ENCODE measurements at places on chromosomes 1 and 21. TPM values are rescaled to one million over a fixed set of nuclear protein-coding genes. Genes with fewer than 3 reads are reported as not detected.

Gene OR2AK2
- not detected for polyA plus RNA-seq

Gene GREM2
- polyA plus RNA-seq: not detected

Gene AADACL4
- polyA plus RNA-seq: not detected

Gene CYP4A22
- polyA plus RNA-seq: not detected

Gene NCF2
- polyA plus RNA-seq: 6.3 TPM

Gene COL6A1
- not detected for polyA plus RNA-seq

Gene AUNIP
- polyA plus RNA-seq: not detected

Gene IQGAP3
- polyA plus RNA-seq: not detected

DNA sequence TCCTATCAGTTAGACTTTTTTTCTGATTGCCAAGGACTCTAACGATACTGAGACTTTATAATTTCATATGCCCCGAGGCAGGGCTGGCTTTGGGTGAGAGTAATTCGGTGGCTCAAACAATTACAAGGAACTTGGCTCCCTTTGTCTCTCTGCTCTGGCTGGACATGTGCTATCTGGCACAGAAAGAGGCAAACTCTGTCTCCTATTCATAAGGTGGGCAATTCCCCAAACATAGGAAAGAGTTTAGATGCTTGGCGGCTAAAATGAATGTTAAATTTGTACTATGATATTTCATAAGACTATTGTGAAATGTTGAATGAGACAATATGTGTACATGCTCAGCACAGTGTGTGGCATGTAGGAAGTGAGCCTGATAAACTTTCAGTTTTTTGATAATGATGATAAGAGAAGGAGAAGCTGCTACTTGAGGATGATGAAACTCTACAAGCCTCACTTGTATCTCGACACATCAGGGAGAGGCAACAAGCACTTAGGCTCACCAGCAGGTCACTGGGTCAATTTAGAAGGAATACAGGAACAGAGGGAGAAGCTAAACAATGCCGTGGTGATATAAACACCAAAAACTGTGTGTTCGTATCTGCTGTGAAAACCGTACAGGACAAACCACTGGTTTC, 12.6 kb upstream of the NTPCR start:
- no peak overlapping the region for H3K4me3 ChIP-seq
- peaks cover 29% of the 10 kb centered on the region for H3K27me3 ChIP-seq
- no peak for DNase-seq
- H3K4me1 ChIP-seq: no peaks in the 10 kb centered on the region
- no peak overlapping the region for H3K27ac ChIP-seq
- H3K36me3 ChIP-seq: no peaks in the 10 kb centered on the region

- DNase-seq: no peak
- H3K27ac ChIP-seq: no peak overlapping the region
- no peaks in the 10 kb centered on the region for H3K36me3 ChIP-seq
- peak overlapping the region; percentile 74 for H3K4me3 ChIP-seq
- H3K4me1 ChIP-seq: peaks cover 3% of the 10 kb centered on the region
Observed at GRCh38 chr1:227938911-227939790, 8.6 kb downstream of the WNT9A start.

DNA sequence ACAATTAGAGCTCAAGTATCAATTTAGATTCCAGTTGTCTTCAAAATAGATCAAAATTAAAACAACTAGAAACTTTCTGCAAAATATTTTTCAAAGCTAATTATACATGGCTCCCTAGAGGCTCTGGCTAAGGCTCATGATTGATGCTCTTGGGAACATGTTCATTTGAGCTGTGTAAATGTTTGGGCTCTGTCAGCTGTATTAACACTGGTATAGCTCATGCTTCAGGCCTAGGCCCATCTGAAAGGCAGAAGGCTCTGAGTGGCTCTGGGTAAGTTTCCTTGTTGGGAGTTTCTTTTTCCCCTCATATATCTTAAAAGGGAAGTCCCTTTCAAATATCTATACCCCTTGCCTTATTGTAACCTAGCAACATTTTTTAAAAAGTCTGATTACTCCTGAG, 81.3 kb downstream of the UROD start:
- H3K4me3 ChIP-seq: no peak overlapping the region
- no peaks in the 10 kb centered on the region for H3K4me1 ChIP-seq
- no peak overlapping the region for H3K27ac ChIP-seq

DNA sequence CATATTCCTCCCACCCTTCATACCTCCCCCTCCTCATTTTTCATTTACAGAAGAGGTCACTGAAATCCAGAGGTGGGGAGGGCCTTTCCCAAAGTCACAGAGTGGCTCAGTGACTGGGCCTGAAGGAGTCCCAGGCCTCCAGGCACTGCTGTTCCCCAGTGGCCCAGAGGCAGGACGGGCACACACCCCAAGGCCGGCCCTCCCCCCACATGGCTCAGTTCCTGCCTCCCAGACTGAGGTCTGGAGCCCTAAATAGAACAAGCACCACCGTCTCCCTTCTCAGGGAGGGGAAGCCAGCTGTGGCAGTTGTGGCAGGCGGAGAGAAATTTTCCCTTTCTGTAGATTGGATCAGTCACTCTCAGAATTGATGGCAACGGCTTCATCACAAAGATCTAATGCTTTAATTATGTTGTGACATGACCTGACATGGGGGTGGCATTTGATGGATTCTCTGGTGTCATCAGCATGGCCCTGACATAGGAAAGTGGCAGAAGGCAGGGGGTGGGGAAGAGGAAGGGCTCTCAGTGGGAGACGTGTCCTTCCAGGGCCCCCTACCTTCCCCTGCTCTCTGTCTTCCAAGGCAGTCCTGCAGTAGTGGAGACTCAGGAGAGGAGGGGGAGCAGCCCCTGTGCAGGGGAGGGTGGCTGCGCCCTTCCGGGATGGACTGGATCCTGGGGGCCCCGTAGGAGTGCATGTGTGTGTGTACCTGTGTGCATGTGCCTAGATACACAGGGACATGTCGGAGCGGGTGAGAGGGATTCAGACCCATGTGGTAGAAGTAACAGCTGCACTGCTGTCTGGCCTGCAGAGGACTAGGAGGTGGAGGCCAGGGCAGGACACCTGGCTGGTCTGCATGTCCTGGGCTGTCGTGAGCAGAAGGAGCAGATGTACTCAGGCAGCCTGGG, 41.2 kb upstream of the FOXO6 start:
- peaks cover 5% of the 10 kb centered on the region for H3K27me3 ChIP-seq
- no peaks in the 10 kb centered on the region for H3K4me1 ChIP-seq
- H3K36me3 ChIP-seq: no peaks in the 10 kb centered on the region
- H3K4me3 ChIP-seq: no peak overlapping the region
- peak overlapping the region; percentile 46 for H3K27ac ChIP-seq
- DNase-seq: no peak

DNA sequence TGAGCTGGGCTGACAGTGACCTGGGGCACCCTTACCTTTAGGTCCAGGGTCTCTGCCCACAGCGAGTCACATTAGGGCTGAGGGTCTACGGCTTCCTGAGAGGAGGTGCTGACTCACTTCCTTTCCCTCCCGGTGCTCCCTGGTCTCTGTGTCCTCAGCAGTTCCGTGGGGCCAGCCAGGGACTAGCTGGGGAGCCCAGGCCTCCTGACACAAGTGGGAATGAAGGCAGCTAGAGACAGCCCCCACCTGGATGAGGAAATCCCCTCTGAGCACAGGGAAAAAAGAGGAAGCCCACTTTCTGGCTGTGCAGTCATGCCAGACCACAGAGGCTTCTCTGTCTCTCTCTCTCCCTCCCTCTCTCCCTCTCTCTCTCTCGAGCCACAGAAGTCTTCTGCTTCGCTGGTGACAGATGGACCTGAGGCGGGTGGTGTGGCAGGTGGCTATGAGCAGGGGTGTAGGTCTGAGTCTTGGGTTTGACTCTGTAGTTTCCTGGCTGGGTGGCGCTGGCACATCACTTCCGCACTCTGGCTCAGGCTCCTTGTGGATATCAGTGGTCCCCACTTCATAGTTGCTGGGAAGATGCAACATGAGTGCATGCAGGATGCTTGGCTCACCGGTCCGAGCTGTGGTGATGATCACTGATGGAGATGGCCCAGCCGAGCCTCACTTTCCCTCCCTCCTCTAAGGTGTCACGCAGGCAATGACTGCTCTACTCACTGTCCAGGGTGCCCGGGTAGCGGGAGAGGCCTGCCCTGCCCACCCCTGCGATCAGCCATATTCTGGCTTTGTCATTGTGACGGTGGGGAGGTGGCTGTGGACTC, 3.5 kb downstream of the SLC66A1 start:
- H3K4me3 ChIP-seq: peak overlapping the region; percentile 81
- peak overlapping the region; percentile 85 for H3K27ac ChIP-seq
- H3K4me1 ChIP-seq: peaks cover 61% of the 10 kb centered on the region
- H3K27me3 ChIP-seq: no peaks in the 10 kb centered on the region
- no peaks in the 10 kb centered on the region for H3K36me3 ChIP-seq

- H3K27me3 ChIP-seq: peaks cover 8% of the 10 kb centered on the region
- H3K4me3 ChIP-seq: no peak overlapping the region
- no peak overlapping the region for H3K27ac ChIP-seq
- no peaks in the 10 kb centered on the region for H3K36me3 ChIP-seq
- no peak for DNase-seq
Observed at GRCh38 chr1:203544978-203545816, 51.2 kb downstream of the OPTC start.

DNA sequence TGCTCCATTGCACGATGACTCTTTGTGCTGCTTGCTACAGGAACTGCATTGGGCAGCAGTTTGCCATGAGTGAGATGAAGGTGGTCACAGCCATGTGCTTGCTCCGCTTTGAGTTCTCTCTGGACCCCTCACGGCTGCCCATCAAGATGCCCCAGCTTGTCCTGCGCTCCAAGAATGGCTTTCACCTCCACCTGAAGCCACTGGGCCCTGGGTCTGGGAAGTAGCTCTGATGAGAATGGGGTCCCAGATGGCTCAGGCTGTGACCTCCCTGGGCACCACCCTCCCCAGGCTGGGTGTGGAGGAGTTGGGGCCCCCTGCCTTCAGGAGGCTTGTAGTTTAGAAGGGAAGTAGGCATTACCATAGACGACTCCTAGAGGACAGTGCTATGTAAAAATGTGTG, 19.7 kb downstream of the CYP4B1 start:
- no peaks in the 10 kb centered on the region for H3K36me3 ChIP-seq
- no peak overlapping the region for H3K27ac ChIP-seq

- H3K4me1 ChIP-seq: peaks cover 44% of the 10 kb centered on the region
- H3K36me3 ChIP-seq: no peaks in the 10 kb centered on the region
- no peak overlapping the region for H3K4me3 ChIP-seq
- DNase-seq: no peak
- no peaks in the 10 kb centered on the region for H3K27me3 ChIP-seq
Observed at GRCh38 chr1:63833363-63834119, 59.7 kb downstream of the ROR1 start.

- peak overlapping the region; percentile 48 for H3K4me3 ChIP-seq
- H3K27me3 ChIP-seq: no peaks in the 10 kb centered on the region
- peak; percentile 67 for DNase-seq
- H3K36me3 ChIP-seq: no peaks in the 10 kb centered on the region
- H3K27ac ChIP-seq: no peak overlapping the region
Observed at GRCh38 chr1:206030714-206031113, 7.0 kb upstream of the CTSE start.

DNA sequence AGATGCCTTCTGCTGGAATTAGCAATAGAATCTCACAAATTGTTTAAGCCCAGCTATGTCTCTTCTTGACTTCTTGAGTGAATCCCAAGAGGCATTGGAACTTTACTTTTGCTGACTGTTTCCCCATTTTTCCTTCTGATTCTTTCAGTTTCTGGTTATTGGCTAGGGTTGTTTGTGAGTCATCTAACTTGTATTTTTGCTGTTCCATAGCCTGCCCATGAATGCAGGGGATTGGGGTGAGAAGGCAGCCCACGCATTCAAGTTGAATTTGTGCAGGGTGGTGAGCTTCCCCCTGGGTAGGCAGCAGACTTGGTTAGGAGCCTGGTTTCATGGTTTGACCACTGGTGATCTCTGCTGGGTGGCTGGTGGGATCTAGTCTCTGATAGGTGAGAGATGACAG, 10.4 kb upstream of the KLF17 start:
- H3K27ac ChIP-seq: no peak overlapping the region
- H3K27me3 ChIP-seq: peaks cover 30% of the 10 kb centered on the region
- no peaks in the 10 kb centered on the region for H3K36me3 ChIP-seq
- no peak overlapping the region for H3K4me3 ChIP-seq
- DNase-seq: no peak

- no peaks in the 10 kb centered on the region for H3K27me3 ChIP-seq
- no peak for DNase-seq
- no peak overlapping the region for H3K4me3 ChIP-seq
- peak overlapping the region; percentile 53 for H3K27ac ChIP-seq
- no peaks in the 10 kb centered on the region for H3K36me3 ChIP-seq
- H3K4me1 ChIP-seq: peaks cover 14% of the 10 kb centered on the region
Observed at GRCh38 chr1:41842993-41843755, 75.5 kb downstream of the HIVEP3 start.

GRCh38 chr1:151336556-151336955, 9.3 kb upstream of the PI4KB start:
- H3K27me3 ChIP-seq: no peaks in the 10 kb centered on the region
- no peak overlapping the region for H3K4me3 ChIP-seq
- H3K27ac ChIP-seq: peak overlapping the region; percentile 43
